A172 (cell line): ENCODE measurements at places on chromosomes 4 and X. TPM values are rescaled to one million over a fixed set of nuclear protein-coding genes. Genes with fewer than 3 reads are reported as not detected.

Gene GAGE12H
- total RNA-seq, result not detected in 2 replicates

Gene PAGE5
- total RNA-seq, result 3.0 and 8.1 TPM in 2 replicates

Gene PASD1
- not detected in 2 replicates for total RNA-seq

Gene UTP14A
- 15.8 and 16.1 TPM in 2 replicates for total RNA-seq

Gene PWWP3B
- total RNA-seq, result not detected in 2 replicates
